ENCODE measurements at places on chromosomes 7 and 10.

GRCh38 chr10:112348759-112349158 is 25.2 kb upstream of the ACSL5 start:
- no peak for DNase-seq

DNA sequence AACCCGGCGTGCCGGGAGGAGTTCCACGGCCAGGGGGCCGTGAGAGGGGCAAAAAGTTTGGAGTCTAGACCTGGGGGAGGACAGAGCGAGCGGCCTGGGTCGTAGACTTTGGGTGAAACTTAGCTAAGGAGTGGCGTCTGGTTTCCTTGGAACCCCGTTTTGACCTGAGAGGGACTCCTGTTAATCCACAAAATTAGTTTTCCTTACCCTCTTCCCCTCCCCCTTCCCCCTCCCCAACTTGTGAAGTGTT is 574 bp downstream of the MARCHF5 start:
- no peak for DNase-seq

GRCh38 chr7:42100156-42100508 is 136.9 kb downstream of the GLI3 start:
- DNase-seq = no peak

GRCh38 chr7:123749537-123749857 is 694 bp upstream of the WASL start:
- DNase-seq = no peak

DNA sequence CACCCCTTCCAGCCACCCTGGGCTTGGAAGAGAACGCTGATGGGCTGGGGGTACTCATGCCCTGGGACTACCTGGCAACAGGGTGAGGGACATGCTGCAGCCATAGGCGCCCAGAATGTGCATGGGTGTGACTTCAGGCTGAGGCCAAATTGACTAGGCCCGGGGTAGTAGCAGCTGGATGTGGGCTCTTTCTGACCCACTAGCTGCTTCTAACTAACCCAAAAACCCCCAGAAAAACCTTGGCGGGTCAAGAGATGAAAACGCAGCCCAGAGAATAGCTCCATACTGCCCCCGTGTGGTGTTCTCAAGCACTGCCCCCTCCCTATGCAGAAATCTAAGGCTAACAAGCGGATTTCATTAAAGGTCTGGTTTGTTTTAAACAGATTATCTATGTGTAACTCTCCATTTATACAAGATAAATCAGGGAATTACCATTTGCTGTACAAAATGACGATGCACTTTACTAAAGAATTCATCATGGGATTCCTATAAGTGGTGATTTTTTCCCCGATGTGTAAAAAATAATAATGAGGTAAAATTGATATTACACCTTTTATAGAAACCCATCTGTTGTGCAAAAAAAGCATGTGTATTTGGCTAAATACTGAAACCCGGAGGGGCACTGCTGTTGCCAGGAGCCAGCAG is 4.2 kb downstream of the SMARCD3 start:
- DNase-seq = peak; percentile 36

Data from HT1080 (cell line).